DMS 273 treated with DMSO at 0.1 percent for 48 hours (cell line): ENCODE measurements at places on chromosomes 3 and 15.

- DNase-seq = no peak
Observed at GRCh38 chr3:101377209-101377608, 56.8 kb upstream of the IMPG2 start.

- no peak for DNase-seq
Observed at GRCh38 chr3:101900316-101900715, 51.0 kb downstream of the NFKBIZ start.

DNA sequence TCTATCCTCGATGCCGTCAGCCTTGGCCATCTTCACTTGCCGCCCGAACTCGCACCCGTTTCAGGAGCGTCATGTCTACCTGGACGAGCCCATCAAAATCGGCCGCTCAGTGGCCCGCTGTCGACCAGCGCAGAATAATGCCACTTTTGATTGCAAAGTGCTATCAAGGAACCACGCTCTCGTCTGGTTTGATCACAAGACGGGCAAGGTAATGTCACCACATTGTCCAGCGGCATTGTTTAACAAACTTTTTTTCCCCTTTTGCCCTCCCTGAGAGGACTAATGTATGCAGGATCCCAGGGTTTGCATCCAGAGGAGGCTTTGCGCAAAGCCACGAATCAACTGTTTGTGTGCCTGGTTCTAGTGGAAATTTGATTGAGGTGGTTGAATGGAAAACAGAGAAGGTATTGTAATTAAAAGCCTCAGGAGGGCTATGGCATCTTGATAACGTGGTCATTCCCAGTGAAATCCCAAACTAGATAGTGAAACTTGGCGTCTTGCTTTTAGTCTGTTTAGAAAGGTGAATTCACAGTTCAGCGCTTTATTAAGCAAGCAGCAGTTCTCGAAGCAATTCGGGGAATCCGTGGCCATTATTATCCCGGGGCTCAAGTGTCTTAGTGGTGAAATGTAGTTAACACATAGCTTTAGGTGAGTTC, 1.7 kb downstream of the SLMAP start:
- DNase-seq = no peak

GRCh38 chr3:185420762-185421161, 57.8 kb downstream of the MAP3K13 start:
- DNase-seq = peak; percentile 90
